Amygdala (tissue), 56 donors: ENCODE measurements at places on chromosomes 13 and 19.

DNA sequence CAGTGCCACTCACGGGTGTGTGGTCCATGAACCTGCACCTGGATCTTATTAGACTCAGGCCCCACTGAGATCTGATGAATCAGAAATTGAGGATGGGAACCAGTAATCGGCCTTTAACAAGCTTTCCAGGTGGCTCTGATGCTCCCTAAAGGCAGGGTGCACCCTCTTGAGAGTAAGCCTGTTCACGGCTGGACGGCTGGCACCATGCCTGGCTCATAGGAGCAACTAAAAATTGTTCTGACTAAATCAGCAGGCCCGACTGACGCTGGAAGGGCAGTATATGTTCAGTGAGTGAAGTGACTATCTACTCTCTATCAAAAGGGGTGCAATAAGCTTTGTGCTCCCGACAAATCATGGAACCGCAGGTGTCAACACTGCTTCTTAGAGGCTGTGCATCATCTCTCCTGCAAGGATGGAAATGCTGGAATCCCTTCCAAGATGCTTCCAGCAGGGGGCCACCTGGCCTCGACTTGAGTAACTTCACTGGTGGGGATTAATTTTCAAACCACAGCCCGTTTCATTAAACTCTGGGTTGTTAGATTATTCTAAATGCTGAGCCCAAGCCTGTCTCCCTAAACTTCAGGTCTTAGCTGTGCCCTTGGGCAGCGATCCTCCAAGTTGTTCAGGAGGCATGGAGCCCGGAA is 28.4 kb downstream of the TMTC4 start:
- DNase-seq = no peak

DNA sequence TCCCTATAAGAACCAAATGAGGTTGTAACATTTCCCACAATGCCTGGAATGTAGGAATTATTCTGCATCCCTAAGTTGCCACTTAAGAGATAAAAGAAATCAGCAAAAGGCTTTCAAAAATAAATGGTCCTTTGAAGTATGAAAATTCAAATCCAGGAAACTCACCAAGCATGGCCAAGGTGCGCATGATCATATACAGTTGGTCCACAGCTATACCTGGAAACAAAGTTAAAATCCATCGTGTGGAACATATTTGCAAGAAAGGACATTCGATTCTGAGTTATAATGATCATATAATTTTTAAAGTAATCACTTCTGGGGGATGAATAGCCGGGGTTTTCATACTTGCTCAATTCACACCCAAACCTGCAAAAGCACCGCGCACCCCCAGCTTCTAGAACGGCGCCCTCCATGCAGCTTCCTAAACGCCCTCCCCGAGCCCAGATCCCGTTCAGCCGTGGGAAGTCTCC is 525 bp downstream of the CARS2 start:
- no peak for DNase-seq

DNA sequence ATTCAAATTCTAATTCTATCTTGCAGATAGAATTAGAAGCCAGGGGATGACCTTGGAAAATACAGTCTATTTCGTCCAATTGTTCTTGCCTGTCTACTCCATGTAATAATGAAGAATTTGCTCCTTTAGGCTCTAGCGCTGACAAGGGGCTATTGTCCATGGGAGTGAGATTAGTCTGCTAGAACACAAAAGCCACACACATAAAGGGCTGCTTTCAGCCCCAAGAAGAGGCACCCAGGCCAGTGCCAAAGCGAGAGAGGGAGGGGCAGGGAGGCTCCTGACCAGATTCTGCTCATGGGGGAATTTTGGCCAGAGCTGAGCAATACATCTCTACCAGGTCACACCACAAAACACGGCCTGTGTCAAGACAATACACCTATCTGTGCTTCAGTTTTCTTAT is 1306.9 kb downstream of the UQCRFS1 start:
- DNase-seq = peak; percentile 41

- DNase-seq = no peak
Observed at GRCh38 chr13:51848674-51849073, 3.7 kb upstream of the TMEM272 start.
